ENCODE measurements at places on chromosomes 6 and 20. TPM values are rescaled to one million over a fixed set of nuclear protein-coding genes. Genes with fewer than 3 reads are reported as not detected.

The BHLHE23 gene
- total RNA-seq = not detected

The HLA-DRA gene
- total RNA-seq = 585 TPM

The GLP1R gene
- not detected for total RNA-seq

The CALHM6 gene
- 1.8 TPM for total RNA-seq

The NCOA7 gene
- total RNA-seq = 52.2 TPM

The RSPO4 gene
- not detected for total RNA-seq

- DNase-seq = no peak
Observed at GRCh38 chr20:10603378-10603777, 70.4 kb downstream of the JAG1 start.

DNA sequence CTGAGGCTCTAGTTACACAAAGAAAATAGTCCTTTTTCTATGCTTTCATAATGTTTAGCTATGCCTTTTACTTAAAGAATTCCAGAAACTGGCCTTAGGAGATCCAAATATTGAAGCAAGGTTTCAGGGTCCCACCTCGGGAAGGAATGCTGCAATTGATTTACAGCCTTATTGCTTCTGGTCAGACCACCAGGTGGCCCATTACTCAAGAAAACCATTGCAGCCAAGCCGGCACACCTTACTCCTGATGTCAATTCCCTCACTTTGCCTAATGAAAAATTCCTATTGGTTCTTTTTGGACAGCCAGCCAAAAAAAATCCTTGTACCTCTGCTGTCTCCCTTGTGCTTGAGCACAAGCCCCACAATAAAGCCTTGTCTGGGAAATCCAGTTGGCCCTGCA lies 173.9 kb downstream of the LMBRD1 start:
- no peak for DNase-seq

GRCh38 chr20:819680-820322 lies 13.7 kb upstream of the FAM110A start:
- DNase-seq = no peak

DNA sequence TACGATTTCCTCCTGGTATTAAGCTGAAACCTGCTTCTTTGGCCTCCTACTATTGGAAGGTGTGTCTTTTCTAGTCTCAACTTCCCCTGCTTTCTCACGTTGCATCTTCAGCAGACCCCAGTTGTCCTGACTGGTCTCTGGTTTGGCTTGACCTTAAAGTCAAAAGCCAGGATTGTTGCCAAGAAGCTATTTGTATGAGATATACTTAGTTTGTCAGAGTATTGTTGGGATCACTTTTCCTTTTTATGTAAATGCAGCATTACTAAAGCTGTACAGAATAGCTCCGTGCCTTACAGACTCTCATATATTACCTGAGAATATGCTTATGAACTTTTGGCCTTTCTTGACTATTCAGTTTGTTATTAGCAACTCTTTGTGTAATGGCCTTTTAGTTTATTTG lies 61.1 kb downstream of the TSPYL4 start:
- DNase-seq = no peak

DNA sequence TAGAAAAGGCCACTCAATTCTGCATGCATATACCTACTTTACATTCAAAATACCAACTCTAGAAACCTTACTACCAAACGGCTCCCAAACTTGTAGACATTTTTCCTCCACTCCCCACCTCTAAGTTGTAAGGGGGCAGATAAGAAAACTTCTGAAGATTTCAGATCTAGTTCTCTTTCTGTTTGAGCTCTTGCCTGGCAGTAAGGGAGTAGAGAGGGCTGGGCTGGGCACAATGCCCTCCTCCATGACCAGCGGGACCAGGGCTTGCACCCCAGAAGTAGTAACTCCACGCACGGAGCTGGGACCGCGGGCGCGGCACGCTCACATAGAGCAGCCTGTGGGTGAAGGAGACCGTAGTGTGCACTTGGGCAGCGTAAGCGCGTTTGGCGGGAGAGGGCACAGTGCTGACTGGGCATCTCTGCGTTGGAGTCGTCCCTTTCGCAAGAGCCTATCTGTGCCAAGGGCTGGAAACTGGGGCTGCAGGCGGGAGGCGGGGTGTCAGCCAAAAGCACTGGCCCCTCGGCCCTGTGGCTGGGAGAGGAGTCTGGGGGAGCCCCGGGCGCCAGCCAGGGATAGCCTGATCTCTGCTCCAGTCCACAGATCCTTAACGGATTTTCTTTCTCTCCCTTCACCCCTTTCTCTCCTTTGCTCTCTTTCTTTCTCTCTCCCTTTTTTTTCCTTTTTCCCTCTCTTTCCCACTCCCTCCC lies 32.4 kb downstream of the PHACTR1 start:
- no peak for DNase-seq

DNA sequence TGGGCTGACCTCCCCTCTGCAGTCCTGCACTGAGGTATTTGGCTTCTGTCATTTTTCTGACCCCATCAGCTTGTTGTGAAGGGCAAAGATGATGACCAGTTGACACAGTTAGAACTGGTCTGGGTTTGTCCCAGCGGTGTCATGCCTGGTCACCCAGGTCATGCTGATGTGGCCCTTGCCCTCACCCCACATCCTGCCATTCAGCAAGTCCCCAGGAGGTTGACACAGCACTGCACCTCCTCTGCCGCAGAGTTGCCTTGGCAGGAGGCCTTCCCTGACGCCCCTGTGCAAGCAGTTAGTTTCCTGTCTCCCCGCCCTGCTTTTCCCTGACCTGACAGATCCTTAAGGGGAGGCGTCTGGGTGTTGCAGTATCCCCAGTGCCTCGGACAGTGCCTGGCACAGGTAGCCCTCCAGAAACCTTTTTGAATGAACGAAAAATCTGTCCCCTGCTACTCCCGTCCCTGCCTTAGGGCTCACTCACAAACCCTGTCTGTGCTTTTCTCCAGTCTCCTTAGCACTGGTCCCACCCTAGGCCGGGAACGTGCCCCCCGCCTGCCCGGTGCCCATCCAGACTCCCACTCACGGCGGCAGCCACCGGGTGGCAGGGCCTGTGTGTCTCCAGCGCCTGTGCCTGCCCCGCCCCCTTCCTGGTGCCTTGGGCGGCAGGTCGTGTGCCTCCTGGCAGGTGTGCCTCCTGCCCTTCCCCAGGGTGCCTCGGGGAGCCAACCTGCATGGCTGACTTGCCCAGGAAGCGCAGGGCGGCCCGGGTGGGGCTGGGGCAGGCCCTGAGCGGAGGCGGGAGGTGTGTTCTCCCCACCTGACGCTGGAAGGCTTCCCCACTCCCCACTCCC lies 146.3 kb upstream of the RNF24 start:
- peak; percentile 52 for DNase-seq

DNA sequence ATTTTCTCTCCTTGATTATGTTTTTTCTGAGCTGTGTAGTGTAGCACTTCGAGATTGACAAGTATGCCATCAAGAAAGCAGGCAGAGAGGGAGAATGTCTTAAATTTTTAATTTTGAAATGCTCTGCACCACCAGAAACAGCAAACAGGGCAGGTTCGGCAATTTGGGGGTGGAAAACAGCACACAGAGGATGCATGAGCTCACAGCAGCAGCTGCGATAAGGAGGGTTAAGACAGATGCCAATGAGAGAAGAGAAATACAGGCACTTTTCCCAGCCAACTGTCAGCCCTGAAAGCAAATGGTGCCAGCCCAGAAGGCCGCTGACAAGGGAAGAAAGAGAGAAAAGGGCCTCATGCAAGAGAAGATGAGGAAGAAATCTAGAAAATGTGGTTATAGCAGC lies 15.1 kb upstream of the SNRPB2 start:
- no peak for DNase-seq

DNA sequence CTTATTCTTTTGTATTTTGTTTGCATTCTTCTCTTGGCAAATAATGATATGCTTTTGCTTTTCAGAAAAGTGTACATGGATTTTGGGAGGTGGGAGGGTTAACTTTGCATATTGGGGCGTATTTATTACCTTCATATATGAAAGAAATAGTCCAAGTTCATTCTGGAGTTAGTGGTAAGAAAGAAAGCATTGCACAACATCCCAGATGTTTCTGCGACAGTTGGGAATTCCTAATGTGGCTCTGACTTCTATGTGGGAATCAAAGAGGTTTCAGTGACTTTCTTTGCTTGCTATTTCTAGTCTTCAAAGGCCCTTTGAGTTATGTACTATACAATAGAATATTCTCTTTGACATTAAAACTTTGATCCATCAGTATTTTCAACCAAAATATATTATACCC lies 78.1 kb downstream of the MMUT start:
- DNase-seq = no peak

DNA sequence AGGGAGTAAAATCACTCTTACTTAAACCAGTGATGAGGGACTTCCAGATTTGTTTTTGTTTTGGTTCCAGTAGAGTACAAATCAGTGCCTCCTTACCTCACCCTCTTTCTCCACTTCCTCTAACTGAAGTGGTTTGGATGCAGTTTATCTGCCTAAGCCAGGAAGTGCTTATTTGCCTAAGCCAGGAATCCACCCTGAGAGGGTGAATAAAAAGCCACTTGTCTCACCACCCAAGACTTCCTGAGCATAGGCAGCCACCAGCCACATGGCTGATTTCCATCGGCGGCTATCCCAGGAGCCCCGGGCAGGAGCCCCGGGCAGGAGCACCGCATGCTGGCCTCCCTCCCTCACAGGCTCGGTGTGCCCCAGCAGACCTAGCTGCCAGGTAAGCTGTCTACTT lies 12.0 kb downstream of the LRP11 start:
- DNase-seq = peak; percentile 76
